Mesothelial cell of epicardium (in vitro differentiated cells): ENCODE measurements at places on chromosomes 13 and 19.

- DNase-seq = no peak
Measured at GRCh38 chr13:36973621-36974295, 25.4 kb downstream of the ALG5 start.

DNA sequence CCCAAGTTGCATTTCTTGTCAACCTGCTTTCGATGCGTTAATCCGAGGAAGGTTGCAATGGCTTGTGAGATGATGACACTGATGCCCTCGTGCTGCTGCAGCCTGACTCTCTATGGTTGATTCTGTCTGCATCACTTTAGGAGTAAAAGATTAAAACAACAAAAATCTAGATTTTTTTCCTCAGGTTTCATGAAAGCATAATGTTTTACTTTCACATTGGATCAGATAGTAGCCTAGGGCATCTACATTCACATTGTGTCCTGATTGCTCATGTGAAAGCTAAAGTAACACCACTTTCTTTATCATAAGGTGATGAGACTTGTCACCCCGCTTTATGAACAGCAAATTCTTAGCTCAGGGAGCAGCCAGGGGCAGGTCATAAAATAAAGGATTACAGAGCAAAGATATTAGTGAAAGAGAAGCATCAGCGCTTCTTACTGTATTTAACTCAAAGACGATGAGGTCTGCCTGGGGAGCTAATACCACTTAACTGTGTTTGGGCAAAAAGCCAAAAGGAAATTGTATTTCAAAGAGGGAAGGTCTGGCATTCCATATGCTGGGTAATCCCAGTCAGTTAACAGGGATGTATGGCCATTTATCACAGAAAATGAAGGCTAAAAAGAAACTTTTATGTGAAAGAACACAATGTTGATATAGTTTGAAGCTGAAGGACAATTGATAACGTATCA lies 270.5 kb downstream of the GPC6 start:
- no peak for DNase-seq

GRCh38 chr13:114022309-114022669 lies 48.4 kb upstream of the C13orf46 start:
- DNase-seq = no peak

GRCh38 chr13:59658027-59658737 lies 505.5 kb downstream of the DIAPH3 start:
- DNase-seq = no peak

DNA sequence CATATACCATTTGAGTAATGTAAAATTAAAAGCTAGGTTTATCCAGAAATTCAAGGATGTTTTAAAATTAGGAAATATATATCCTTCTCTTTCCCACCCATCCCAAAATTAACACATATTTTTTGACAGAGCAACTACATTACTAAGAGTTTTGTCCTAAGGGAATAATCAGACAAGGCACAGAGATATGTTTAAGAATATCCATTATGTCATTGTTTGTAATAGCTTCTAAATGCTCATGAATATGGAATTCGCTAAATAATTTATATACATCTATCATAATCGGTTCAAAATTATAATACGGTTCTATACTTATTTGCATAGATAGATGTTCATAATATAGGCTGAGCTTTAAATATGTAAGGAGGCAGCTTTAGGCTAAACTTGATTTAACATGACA lies 9.8 kb downstream of the UBL3 start:
- no peak for DNase-seq

GRCh38 chr19:56639217-56639616 lies 3.7 kb upstream of the SMIM17 start:
- DNase-seq = no peak

- no peak for DNase-seq
Measured at GRCh38 chr13:73937441-73937840, 196.8 kb downstream of the KLF12 start.

- DNase-seq = no peak
Measured at GRCh38 chr19:17564781-17565180, 9.3 kb downstream of the COLGALT1 start.

DNA sequence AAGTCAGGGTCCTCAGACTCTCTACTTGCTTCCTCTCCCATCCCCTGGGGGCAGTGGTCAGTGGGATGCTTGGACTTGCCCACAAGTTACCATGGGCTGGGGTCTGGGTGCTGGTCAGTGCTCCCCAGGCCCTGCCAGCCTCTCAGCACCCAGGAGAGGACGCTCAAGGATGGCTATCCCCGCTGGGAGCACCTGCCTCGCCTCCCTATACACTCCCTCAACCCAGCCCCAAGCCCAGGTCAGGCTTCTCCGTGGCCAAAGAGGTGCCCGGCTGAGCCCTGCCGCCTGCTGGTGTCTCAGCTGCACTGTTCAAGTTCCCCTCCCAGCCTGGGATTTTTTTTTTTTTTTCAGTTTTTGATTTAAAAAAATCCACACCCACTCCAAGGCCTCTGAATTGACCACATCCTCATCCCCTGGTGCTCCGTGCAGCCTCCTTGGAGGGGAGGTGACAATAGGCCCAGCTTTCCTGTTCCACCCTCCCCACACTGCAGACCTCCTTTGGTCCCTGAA lies 10.8 kb downstream of the F2RL3 start:
- DNase-seq = no peak

GRCh38 chr13:39915418-39915817 lies 260.0 kb downstream of the COG6 start:
- DNase-seq = no peak

GRCh38 chr13:33624740-33625139 lies 193.2 kb upstream of the RFC3 start:
- DNase-seq = no peak

- peak; percentile 50 for DNase-seq
Measured at GRCh38 chr13:96090240-96091101, 564 bp downstream of the HS6ST3 start.

DNA sequence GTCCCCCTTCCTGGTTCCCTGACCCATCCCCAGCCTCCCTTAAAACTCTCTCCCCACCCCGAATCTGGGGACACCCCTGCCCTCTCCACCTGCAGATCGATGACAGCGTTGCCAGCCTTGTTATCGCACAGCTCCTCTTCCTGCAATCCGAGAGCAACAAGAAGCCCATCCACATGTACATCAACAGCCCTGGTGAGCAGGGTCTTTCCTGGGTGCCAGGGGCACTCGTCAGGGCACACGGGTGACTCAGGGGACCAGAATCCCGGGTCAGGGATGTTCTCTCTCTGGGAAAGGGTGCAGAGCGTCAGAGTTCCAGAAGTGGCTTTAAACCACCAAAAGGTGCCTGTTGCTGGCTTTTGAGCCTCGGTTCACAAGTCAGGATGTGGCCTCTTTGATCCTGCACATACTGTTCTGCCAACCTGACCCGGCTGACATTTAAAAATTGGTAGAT lies 1.0 kb downstream of the CLPP start:
- DNase-seq = no peak

GRCh38 chr13:28494778-28495537 lies at the start of gene FLT1:
TSS of gene FLT1 (minus strand) at chr13:28495128. CDS start at chr13:28494843, 285 bp downstream.
- DNase-seq = peak; percentile 74
